ENCODE measurements at places on chromosomes 7 and 10. TPM values are rescaled to one million over a fixed set of nuclear protein-coding genes. Genes with fewer than 3 reads are reported as not detected.

- DNase-seq = no peak
Observed at GRCh38 chr7:32299133-32299702, 191.0 kb downstream of the LSM5 start.

DNA sequence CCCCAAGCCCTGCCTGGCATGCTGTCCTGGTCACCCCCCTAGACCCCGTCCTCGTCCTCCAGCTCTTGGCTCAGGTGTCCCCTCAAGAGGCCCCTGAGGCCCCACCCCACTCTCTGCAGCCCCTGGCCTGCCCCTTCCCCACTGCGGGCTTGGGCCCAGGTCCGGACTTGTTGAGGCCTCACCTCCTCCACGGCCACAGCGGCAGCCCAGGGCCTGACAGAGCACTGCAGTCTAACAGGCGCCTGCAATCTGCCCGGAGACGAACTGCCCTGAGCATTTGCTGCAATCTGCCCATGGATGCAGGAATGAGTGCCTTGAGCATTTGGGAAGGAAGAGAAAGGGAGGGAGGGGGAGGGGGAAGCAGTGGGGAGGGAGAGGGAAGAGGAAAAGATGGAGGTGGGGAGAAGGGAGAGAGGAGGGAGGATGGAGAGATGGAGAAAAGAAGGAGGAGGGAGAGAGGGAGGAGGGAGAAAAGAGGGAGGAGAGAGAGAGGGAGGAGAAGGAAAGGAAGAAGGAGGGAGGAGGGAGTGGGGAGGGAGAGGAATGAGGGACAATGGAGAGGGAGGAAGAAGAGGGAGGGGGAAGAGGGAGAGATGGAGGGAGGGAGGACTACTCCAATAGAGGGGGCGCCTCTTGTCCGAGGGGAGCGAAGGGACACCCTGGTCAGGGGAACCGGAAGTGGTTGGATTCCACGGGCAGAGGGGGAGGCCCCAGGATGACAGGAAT, 73.9 kb downstream of the PDGFA start:
- no peak for DNase-seq

- DNase-seq = no peak
Observed at GRCh38 chr7:106313456-106313901, 28.7 kb upstream of the NAMPT start.

DNA sequence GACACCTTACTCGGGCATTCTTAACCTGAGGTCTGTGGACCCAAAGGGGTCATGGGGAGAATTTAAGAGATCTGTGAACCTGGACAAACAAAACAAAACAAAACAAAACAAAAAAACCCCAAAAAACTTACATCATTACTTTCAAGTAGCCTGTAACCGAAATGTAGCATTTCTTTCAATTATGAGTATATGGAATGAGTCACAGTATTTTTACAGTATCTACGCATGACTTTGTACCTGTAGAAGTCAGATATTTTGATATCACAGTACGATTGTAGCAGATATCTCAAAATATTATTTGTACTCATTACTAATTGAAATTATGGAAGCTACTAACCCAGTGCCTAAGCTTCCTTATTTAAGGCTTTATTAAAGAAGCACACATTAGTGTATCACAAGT, 210.2 kb downstream of the JAZF1 start:
- no peak for DNase-seq

DNA sequence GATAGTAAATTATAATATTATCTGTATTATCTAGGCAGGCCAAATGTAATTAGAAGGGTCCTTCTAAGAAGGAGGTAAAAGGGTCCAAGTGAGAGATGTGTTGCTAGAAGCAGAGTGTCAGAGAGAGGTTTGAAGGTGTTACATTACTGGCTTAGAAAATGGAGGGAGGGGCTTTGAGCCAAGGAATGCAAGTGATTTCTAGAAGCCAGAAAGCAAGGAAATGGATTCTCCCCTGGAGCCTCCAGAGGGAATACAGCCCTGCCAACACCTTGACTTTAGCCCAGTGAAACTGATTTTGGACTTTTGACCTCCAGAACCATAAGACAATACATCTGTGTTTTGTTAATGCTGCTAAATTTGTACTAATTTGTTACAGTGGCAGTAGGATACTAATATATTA, 97.9 kb upstream of the IL6 start:
- DNase-seq = no peak

- no peak for DNase-seq
Observed at GRCh38 chr7:40105879-40106473, 28.4 kb downstream of the MPLKIP start.

DNA sequence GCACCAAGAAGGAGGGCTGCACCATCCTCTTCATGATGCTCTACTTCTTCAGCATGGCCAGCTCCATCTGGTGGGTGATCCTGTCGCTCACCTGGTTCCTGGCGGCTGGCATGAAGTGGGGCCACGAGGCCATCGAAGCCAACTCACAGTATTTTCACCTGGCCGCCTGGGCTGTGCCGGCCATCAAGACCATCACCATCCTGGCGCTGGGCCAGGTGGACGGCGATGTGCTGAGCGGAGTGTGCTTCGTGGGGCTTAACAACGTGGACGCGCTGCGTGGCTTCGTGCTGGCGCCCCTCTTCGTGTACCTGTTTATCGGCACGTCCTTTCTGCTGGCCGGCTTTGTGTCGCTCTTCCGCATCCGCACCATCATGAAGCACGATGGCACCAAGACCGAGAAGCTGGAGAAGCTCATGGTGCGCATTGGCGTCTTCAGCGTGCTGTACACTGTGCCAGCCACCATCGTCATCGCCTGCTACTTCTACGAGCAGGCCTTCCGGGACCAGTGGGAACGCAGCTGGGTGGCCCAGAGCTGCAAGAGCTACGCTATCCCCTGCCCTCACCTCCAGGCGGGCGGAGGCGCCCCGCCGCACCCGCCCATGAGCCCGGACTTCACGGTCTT, 1.9 kb downstream of the FZD1 start:
- no peak for DNase-seq

- no peak for DNase-seq
Observed at GRCh38 chr7:69363136-69363535, 235.1 kb upstream of the AUTS2 start.

DNA sequence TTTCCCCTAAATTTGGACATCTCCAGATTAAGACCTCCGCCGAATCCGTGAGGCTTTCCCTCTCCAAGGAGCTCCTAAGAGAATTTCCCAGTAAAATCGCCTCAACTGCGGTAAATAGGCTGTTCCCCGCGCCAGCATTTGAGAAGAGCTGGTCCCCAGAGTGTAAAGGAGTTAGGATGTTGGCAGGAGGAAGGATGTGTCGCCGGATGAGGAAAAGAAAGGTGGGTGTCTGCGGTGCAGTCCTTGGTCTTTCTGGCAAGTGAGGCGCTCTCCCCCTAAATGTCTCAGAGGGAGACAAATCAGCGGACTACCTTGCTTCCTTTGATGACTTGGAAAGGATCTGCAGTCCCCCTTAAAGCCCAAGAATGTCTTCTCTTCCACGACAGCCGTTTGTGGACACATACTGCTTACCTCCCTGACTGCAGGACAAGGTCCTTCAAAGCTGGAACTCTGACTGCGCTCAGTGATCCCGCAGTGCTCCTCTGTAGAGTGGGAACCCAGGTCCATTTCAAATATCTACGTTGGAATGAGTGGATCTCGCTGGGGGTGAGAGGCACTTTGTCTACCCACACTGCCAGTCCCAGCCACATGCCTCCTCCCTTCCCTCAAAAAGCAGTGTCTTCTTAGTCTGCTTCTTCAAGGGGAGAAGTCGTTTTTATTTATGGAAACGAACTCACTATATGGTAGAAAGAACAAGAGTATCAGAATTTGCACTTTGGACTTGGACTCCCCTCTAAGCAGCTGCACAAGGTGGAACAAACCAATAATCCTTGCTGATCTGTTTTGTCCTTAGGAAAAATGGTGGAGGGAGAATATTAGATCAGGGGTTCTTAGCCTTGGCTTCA, 1.1 kb upstream of the DLG5 start:
- no peak for DNase-seq

DNA sequence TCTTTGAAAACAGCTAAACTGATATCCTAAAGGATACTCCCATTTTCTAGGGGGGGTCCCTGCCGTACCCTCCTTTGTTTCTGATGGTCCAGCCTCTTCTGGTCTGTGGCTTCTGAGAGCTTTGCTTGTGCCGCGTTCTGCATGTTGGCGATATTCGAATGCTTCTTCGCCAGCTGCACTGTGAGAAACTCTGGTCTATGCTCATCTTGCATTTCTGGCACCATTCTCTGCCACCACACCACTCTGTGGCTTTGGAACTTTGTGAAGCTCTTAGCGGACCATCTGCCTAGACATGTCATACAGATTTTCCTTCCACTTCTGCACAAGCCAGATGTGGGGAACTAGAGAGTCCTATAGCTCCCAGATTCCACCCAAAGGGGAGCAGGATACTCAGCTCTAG, 197.2 kb downstream of the REEP3 start:
- DNase-seq = peak; percentile 47

- DNase-seq = peak; percentile 57
Observed at GRCh38 chr10:69515699-69516259, 57.4 kb downstream of the NEUROG3 start.

GRCh38 chr7:106345421-106346166, 60.8 kb upstream of the NAMPT start:
- DNase-seq = no peak

DNA sequence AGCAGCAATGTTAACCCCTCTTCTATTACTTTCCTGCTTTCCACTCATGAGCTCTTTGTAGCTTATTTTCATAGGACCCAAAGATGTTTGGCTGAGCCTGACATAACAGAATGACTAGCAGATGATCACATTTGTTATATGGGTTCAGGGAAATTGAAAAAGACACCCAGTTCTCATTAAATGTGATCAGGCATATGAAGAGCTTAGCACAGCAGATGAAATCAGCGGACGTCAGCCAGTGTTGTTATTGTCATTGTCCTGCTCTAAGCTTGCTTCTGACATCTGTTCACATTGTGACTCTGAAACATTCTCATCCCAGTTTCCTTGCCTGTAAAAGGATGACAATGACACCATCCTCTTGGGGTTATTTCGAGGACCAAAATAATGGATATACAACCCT, 43.5 kb downstream of the FAM241B start:
- peak; percentile 73 for DNase-seq

- no peak for DNase-seq
Observed at GRCh38 chr7:105355701-105356100, 33.0 kb downstream of the SRPK2 start.

DNA sequence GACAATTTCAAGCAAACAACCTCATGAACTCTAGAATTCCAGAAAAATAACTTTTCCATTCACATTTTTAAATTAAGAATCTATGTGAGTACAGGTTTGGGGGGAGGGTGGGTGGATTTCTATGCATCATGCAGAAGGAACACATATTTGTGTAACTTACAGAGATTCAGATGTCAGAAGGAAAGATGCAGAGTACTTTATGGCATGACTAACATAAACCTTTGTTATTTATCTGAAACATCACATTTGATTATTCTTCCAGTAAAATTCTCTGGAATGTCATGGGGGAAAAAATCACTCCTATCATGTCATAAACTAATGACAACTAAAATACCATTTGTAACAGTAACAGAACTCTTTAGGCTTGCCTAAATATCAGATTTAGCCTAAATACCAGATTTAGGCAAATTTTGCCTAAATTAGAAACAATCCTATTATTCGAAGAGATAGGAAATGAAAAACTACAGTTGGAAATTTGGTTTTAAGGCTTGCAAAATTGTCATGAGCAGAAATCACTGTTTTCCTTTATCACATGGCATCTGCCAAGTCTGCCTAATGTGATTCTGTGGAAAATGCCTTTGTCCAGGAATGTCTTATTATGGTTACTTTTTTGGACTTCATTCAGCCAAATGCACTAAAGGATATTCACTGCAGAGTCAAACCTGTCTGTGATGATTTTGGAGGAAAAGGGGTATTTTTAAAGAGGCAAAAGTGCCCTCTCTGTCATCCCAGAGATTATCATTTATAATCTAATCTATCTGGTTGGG, 527.7 kb upstream of the CELF2 start:
- DNase-seq = no peak

GRCh38 chr7:157392256-157393037, 55.6 kb downstream of the DNAJB6 start:
- DNase-seq = no peak

DNA sequence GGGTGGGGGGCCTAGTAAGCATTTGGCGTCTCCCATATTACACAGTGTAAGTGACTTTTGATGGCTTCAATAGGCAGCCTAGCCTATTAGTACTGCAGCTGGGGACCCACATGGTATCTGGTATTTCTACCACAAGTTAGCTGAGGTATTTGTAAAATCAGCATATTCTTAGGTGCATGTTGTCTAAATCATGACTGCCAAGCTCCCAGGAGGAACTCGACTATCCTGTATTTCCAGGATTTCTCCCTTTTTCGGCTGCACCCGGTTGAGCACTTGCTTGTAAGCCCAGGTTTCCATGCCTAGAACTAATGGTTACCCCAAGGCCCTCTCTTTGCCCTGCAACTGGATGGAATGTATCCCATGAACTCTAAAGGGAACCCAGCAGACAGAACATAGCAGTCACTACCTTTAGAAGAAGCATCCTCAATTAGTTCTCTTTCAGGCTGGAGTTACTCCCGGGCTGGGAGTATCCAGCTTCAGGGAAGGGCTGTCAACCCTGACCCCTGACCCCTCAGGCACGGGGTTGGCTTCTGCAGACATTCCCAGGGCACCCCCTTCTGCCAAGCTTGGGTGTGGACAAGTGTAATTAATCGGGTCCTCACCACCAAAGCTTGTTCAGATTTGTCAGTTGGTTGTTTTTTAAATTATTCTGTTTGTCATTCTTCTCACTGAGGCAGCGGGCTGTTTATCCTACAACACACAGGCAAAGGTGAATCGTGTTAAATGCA, 90.3 kb upstream of the PARD3 start:
- no peak for DNase-seq

GRCh38 chr10:17609523-17610079, 7.6 kb downstream of the HACD1 start:
- no peak for DNase-seq

Gene ANXA11
- 38.9 TPM for total RNA-seq

Gene WNT8B
- total RNA-seq = not detected

Gene NKX1-2
- total RNA-seq = 0.20 TPM

Gene TIAL1
- total RNA-seq = 97.7 TPM

Gene PCLO
- total RNA-seq = 3.8 TPM

Gene LIPN
- total RNA-seq = 8.2 TPM

Gene LIPA
- total RNA-seq = 43.5 TPM

Gene ADRA2A
- total RNA-seq = 2.0 TPM

Gene IFIT1
- 16.8 TPM for total RNA-seq

Gene TAS2R41
- not detected for total RNA-seq

Gene ELN
- 321 TPM for total RNA-seq

Gene IFIT2
- total RNA-seq = 8.6 TPM

All from skin of body (tissue), 3 donors.